Nucleus accumbens (tissue), 56 donors: ENCODE measurements at places on chromosomes 12 and 14.

GRCh38 chr12:106302401-106303201, at the start of gene TCP11L2:
TSS of gene TCP11L2 (plus strand) at chr12:106302733. CDS start at chr12:106311076, 8,343 bp downstream.
- DNase-seq, result peak; percentile 91

GRCh38 chr12:7190268-7191055, 976 bp downstream of the PEX5 start:
- DNase-seq, result no peak

DNA sequence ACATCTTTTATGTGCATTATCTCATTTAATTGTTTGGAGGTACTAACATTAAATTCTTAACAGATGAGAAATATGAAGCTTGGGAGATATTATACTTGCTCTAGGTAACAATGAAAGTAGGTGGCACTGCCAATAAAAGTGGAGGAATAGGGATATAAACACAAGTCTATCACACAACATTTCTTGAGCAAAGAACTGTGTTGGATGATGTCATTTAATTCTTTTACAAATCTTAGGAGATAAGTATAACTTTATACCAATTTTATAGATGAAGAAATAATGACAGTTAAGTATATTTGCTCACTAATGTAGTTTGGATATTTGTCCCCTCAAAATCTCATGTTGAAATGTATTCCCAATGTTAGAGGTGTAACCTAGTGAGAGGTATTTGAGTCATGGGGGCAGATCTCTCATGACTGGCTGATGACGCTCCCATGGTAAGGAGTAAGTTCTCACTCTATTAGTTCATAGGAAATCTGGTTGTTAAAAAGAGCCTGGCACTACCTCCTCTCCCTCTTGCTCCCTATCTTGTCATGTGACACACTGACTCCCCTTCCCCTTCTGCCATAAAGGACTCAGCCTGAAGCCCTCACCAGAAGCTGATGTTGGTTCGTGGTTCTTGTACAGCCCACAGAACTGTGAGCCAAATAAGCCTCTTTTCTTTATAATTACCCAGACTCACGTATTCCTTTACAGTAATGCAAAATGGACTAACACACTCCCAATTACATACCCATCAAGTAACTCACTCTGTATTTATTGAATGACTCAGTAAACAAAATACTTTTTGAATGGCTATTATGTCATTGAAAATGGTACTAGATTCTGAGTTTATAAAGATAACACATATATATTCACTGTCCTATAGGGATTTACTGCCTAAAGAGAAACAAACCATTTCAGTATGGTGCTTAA, 146.8 kb upstream of the KITLG start:
- DNase-seq, result no peak

- DNase-seq, result no peak
Measured at GRCh38 chr12:30025317-30025716, 241.6 kb upstream of the TMTC1 start.

- DNase-seq, result no peak
Measured at GRCh38 chr14:79242666-79243065, 968.6 kb downstream of the DIO2 start.

- DNase-seq, result no peak
Measured at GRCh38 chr14:88322504-88323085, 474 bp downstream of the KCNK10 start.

DNA sequence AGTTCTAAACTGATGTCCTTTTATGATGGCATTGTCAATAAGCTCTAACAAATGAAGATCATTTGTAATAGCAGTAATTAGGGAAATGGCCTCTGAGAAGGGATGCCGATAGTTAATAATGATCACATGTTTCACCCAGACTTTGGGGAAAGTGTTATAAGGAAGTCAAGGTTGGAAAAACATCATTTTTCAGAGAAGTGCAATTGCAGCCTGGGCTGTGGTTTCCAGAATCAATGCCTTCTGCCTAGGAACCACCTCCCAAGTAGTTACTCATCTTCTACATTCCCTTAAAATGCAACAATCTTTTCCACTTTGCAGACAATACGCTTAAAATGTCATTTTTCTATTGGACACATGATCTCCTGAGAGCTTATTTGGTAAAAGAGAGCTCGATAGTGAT, 879 bp downstream of the EDDM3A start:
- no peak for DNase-seq

GRCh38 chr12:57377103-57377840, 53.6 kb downstream of the R3HDM2 start:
- DNase-seq, result no peak

DNA sequence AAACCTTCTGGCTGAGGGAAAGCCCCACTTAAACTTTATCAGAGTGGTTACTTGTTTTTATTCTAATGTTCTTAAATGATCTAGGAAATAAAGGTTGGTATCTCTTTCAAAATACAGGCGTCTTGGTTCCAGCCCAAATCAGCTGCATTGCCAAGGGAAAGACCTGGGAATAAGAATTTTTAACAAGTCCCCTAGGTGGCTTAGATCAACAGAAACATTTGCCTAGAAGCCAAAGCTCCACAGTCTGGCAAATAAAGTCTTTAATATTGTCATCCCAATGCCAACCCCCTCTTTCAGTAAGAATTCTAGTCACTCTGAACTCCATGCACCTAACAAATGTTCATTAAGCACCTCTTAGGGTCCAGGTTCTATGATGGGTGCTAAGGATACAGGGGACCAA, 66.8 kb downstream of the ARL6IP4 start:
- no peak for DNase-seq

GRCh38 chr12:96397756-96398423, 2.3 kb downstream of the CDK17 start:
- no peak for DNase-seq

DNA sequence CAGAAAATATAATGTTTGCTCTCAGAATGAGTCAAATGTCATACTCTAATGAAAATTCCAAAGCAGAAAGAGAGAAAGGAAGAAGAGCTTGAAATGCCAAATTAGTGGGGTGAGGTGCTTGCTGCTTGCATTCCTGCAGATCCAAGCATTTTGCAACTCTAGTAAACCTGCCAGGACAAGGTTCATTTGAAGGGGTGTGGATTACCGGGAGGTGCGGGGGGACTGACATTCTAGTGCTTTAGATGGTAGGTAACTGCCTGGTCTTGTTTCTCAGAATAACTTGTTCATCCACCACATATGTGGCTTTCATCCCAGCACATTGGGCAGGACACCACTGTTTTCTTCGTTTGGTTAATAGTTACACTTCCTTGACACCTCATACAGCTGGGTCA, 144.4 kb downstream of the AKAP6 start:
- no peak for DNase-seq

DNA sequence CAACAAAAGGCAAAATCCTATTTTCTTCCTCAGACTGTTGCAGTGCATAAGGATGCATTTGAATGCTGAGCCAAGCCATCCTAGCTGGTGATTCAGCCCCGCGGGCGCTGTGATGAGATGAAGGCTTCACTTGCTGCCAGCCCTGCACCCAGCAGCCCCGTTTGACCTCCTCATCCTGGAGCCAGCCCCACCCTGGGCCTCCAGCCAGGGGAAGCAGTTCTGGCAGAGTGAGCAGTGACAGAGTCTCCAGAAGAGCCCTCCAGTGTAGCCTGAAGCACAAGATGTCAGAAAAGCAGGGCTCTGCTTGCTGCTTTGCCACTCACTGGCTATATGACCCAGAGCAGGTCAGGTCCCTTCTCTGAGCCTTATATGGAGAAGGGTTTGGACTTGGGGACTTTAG, 96.2 kb upstream of the HSPB8 start:
- no peak for DNase-seq

GRCh38 chr12:124232654-124232987, 62.3 kb upstream of the RFLNA start:
- DNase-seq, result no peak

- DNase-seq, result no peak
Measured at GRCh38 chr12:48336564-48336963, 14.2 kb downstream of the ZNF641 start.

DNA sequence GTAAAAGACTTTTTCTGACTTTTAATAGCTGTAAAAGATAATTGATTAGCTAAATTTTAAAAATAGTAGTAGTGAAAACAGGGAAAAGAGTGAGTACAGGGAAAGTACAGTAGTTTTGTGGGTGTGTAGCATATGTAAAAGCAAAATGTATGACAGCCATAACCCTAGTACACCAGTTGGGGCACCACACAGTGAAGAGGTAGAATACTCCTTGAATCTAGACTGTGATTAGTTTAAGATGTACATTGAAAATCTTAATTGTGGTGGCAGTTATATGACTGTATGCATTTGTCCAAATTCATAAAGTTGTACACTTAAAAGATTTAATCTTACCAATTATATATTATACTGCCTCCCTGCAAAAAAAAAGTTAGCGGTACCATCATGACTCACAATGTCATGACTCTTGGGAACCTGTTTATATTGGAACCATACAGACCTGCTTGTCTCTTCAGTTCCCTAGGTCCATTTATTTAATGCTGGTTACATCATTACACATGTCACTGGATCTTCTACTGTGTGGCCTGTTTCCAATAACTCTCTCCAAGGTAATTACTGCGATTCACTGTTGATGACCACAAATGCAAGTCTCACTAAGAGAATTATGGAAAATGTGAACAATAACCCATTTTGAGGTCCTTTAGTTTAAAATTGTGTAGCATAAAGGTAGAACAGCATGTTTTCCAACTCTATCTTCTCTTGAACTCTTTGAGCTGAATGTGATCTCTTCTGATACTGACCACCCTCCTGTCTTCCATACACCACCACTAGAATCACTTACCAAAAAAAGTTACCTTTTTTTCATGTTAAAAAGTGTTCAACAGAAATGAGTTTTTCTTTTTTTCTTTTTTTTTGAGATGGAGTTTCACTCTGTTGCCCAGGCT, 264.2 kb upstream of the AMIGO2 start:
- no peak for DNase-seq

DNA sequence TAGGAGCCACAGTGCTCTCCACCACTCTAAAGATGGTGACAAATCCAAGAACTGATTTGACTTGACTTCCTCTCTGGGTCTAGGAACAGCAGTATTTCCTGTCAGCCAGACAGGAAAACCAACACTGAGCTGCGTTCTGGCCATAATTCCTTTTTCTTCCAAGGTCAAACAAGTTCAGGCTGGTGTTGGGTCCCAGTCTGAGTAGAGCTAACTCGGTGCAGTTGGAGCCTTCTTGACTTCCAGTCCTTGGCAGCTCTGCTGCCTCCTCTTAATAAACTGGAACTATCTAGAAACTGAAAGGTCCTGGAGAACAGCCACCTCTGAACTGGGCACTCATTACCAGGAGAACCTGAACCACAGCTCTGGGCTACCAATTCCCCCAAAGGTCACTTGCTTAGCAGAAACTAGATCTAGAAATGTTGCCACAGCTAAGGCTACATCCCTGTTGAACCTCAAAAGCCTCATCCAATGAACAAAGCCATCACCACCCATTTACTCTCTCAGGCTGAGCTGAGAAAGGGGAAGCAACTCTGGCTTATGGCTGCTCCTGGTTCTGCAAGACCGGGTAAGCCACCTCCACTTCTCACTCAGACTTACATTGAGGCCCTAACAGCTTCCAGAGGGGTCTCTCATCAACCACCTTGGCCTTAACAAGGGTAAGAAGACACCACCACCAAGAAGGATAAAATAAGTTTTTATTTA, 27.7 kb downstream of the MAX start:
- DNase-seq, result no peak

DNA sequence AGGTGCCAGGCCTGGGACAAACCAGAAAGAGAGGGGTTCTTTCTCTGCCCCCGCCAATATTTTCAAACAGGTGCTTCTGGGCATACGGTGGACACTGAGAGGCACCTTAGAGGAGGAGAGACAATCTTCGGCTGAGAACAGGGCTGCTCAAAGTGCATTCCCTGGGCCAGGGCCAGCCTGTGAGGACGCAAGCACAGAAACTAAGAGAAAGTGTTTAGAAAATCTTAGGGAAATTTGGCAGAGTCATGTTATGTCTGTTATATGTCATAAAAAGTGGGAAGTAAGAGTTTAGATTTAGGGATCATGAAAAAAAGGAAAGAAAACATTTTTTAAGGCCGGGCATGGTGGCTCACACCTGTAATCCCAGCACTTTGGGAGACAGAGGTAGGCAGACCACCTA, 83.7 kb downstream of the VWF start:
- no peak for DNase-seq

GRCh38 chr14:56137453-56137807, 19.2 kb downstream of the PELI2 start:
- DNase-seq, result no peak

GRCh38 chr12:32450768-32451167, 51.4 kb downstream of the FGD4 start:
- DNase-seq, result no peak

GRCh38 chr14:76245097-76245496, 93.4 kb downstream of the GPATCH2L start:
- no peak for DNase-seq

- DNase-seq, result no peak
Measured at GRCh38 chr14:49879646-49880204, 13.2 kb upstream of the ARF6 start.

DNA sequence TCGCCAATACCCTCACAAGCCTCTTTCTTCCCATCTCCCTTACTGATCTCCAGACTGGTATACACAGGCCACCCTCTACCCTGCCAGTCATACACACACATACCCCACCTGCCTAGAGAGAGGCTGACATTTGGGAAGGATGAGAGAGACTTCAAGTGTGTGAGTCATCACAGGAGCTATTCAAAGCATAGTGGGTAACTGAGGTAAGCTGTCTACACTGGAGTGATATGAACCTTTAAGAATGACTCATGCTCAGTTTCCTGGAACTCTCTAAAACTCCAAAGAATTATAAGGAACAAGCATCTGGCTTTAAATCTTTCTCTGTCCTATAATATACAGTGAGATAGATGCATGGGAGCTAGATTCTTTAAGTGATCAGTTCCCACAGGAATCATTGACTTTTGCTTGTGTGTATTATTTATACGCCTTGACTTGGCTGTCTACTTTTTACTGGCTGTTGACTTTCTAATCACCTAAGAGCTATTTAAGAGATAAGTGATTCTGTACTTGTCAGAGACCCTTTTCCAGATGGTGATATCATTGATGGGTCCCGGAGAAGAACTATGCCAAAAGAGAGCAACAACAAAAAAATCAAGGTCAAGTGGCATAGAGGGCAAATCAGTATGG, 5.8 kb downstream of the IGF1 start:
- DNase-seq, result no peak

DNA sequence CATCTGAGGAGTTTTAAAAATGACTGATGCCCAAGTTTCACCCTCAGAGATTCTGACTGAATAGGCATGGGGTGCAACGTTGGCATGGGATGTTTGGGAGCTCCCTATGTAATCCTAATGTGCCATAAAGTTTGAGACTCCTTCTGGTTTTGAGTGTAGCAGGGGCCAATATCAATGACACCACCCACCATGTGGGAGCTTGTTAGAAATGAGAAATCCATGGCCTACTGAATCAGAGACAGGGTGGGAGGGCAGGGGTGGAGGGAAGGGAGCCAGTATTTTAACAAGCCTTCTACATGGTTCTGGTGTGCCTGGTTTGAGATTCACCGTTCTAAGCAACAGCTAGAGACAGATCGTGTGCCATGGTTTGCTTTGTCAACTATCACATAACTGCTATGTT, 46.1 kb downstream of the VCPKMT start:
- no peak for DNase-seq

DNA sequence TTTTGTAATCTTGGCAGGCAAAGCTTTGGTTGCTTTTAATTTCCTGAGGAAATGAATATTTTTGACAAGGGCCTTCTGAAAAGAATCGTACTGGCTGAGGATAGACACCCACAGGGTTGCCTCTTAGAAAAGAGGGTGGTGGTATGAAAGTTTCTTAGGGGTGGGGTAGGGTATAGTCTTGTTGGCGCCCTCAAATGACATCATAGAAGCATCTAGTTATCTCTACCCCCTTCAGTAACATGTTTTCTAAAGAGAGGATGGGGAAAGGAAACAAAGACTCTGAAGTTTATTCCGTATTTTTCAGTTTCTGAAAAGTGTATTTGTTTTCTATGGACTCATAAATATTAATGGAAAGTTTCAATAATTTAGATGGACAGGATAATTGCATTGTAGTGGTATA, 13.7 kb downstream of the PRKCH start:
- no peak for DNase-seq
